NCI-H345 (cell line): ENCODE measurements at places on chromosomes 1 and 21.

GRCh38 chr1:30034105-30034626, 689.2 kb downstream of the MATN1 start:
- no peak for DNase-seq

DNA sequence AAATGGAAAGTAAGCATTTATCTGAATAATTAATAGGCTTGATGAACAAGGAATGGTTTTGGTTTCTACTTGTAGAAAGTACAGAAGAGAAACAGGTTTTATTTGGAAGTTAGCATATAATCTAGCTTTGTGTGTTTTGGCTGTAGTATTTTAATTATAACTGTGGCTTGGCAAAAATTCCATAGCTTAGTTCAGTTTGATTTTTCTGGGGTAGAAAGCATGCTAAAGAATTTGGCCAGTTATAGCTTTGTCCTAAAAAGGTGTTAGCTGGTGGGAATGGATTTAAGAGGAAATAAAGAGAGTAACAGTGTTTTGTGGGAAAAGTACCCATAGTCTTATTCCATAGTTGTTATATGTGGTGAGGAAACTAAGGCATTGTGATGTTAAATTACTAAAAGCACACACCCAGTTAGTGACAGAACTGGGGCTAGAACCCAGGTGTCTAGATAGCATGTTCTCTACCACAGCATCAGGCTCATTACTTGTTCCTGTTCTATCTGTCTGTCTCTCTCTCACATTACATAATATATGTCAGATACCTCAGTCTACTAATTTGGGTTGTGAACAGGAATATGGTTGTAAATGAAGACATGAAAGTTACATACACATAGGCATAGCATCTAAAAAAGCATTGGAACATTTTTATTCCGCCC, 55.0 kb downstream of the MPZL1 start:
- no peak for DNase-seq

GRCh38 chr1:192053531-192053971, 104.7 kb upstream of the RGS18 start:
- no peak for DNase-seq

DNA sequence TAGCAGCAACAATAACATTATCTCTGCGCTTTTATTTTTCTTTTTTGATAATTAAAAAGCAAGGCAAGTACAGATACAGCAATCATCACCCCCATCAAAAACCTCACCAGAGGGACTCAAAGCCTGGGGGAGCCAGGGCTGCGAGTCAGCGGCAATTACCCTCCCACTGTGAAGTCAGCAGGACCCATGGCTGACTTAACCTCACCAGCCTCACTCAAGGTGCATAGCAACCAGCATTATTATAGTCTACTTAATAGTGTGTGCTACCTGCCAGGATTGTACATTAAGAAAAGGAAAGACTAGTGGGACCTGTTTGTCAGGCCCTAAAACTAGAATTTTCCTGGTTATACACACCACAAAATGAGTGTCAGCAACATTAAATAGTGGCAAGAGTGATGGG, 28.9 kb upstream of the SERBP1 start:
- DNase-seq = peak; percentile 72

- DNase-seq = no peak
These were observed 9.0 kb upstream of the PLA2G2A start for GRCh38 chr1:19988267-19989006.

GRCh38 chr1:37391211-37392011, 83.0 kb upstream of the ZC3H12A start:
- peak; percentile 96 for DNase-seq
